Activated CD4-positive, alpha-beta T cell treated with anti-CD3 and anti-CD28 coated beads for 36 hours (primary cell): ENCODE measurements at places on chromosomes 6 and 20. TPM values are rescaled to one million over a fixed set of nuclear protein-coding genes. Genes with fewer than 3 reads are reported as not detected.

GRCh38 chr20:21269772-21270171 lies 33.4 kb upstream of the XRN2 start:
- no peak for DNase-seq

- DNase-seq = no peak
Observed at GRCh38 chr6:16637635-16638034, 123.6 kb downstream of the ATXN1 start.

- no peak for DNase-seq
Observed at GRCh38 chr6:156909212-156910010, 132.2 kb downstream of the ARID1B start.

- no peak for DNase-seq
Observed at GRCh38 chr6:167851370-167851952, 24.8 kb downstream of the AFDN start.

- no peak for DNase-seq
Observed at GRCh38 chr20:38581013-38581412, at the start of gene ADIG. Gene ADIG (plus strand): TSS chr20:38581197. CDS start chr20:38581251, 54 bp downstream.

DNA sequence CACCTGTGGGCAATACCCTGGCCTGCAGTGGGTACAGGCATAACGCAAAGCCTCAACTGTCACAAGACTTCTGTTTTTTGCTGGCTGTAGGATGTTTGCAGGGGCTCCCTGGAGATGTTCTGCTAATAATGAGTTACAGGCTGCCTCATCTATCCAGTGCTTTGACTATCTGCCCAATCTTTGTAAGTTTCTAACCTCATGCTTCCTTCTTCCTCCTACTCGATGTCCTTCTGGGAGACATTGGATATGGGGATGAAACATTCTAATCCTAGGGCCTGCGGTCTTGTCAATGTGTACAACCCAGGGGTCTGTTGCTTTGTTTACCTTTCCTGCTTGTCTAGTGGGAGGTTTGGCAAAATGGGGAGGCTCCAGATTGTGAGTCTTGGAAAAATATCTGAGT lies 136.8 kb upstream of the TCF21 start:
- no peak for DNase-seq

- DNase-seq = peak; percentile 22
Observed at GRCh38 chr6:125357515-125358256, 55.9 kb upstream of the HDDC2 start.

GRCh38 chr20:2955257-2955970 lies 82.1 kb downstream of the PTPRA start:
- DNase-seq = peak; percentile 20

- DNase-seq = no peak
Observed at GRCh38 chr6:87182940-87183339, 27.6 kb downstream of the ZNF292 start.

GRCh38 chr6:170460641-170461040 lies 92.5 kb downstream of the PSMB1 start:
- no peak for DNase-seq

- no peak for DNase-seq
Observed at GRCh38 chr6:159817951-159818739, 18.1 kb downstream of the PNLDC1 start.

- DNase-seq = peak; percentile 44
Observed at GRCh38 chr6:7058250-7058923, 49.4 kb upstream of the RREB1 start.

DNA sequence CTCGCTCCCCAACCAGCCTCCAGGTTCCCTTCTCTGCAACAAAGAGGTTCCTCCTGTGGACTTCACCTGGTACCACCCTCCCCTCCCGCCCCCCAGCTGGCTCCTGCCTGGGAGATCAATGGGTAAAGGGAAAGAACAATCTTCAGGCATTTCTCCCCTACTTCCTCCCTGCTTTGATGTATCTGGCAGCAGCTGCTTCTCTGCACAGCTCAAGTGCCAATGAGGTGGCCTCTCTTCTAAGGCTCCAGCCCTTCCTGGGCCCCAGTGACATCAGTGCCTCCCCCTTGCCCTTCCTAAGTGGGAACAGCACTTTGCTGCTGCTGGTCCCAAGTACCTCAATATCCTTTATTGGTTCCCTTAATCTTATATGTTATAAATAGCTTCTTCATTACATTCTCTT lies 23.5 kb downstream of the MOCS1 start:
- no peak for DNase-seq

DNA sequence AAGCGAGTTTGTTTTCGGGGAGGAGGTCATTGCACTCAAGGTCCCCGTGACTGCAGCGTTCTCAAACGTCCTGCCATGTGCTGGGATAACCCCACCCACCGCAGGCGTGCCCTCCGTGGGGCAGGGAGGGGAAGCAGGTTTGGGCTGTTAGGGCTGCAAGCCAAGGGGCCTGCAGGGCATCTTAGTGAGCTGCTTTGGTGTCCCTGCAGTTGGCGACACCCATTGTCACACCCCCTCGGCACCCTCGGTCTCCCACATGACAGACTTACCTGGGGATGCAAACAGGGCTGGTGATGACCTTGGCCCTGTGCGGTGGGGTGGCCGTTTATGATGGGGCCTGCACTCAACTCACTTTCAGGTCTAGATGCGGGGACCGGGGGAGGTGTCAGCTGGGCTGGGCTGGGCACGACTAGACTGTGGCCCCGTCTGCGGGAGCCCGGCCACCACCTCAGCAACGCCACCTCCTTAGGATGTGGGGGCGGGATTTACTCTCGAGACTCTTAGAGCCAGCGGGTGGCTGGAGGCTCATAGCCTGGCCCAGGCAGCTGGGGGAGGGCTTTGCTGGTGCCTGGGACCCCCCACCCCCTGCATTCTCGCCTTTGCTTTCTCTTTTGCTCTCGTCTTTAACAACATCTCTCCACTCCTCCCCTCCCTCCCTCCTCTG lies 6.5 kb upstream of the GATA5 start:
- no peak for DNase-seq

GRCh38 chr6:22521035-22521434 lies 48.3 kb upstream of the HDGFL1 start:
- DNase-seq = no peak

- no peak for DNase-seq
Observed at GRCh38 chr6:19452495-19452894, 384.7 kb upstream of the ID4 start.

DNA sequence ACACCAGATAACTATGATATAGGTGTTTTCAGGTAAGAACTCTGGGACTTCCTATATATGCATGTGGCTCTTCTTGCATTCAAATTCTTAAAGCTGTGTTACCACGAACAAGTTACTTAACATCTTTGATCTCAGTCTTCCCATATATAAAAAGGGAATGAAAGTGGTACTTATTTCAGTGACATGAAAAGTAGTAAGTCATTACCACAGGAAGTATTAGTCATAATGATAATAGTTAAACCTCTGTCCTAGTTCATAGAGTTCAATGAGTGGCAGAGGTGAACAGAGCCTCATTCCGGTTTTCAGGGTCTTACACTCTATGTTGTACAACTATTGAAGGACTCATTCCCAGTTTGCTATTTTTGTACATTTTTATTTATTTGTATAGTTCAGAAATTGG lies 237.0 kb downstream of the NKAIN2 start:
- no peak for DNase-seq

GRCh38 chr6:169981568-169981967 lies 230.1 kb downstream of the ERMARD start:
- DNase-seq = no peak

DNA sequence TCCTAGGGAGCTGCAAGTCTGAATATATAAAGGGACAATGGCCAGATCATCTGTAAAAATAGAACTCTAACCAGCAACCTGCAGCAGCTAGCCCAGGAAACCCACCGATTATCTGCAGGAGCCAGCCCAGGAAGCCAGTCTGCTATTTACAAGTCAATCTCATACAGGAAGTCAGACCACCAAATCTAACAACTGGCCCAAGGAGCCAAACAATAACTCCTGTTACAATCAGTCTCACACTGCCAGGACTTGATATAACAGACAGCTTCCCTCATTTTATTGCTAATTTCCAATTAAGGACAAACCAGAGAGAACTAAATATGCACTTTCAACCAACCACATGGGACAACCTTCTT lies 14.4 kb upstream of the RIN2 start:
- DNase-seq = no peak

DNA sequence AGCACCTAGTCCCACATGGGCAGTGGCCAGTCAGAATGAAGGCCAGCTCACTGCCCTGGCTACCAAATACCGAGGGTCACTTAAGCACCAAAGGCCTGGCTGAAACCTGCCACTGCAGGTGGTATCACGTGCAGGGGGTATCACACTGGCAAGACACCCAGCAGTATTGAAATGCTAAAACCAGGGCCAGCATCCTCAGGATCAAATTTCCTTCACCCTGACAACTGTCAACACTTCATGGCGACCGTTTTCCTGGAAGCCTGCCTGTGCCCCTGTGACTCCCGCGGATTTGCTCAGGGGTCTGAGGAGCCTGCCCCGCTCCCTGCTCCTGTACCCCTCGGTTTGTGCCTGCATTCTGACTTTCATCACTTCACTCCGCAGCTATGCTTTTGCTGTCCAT lies 151.1 kb downstream of the TTLL2 start:
- no peak for DNase-seq

Gene HRH3
- not detected for total RNA-seq

Gene BPIFB4
- total RNA-seq = not detected

Gene TENT5A
- total RNA-seq = 0.51 TPM

Gene NT5DC1
- 39.4 TPM for total RNA-seq

Gene LAMA4
- total RNA-seq = not detected

Gene PLCB4
- not detected for total RNA-seq

Gene IL17F
- 155 TPM for total RNA-seq

Gene FERMT1
- total RNA-seq = 0.30 TPM

Gene PGM3
- total RNA-seq = 12.6 TPM

Gene FOXQ1
- not detected for total RNA-seq

Gene FAM184A
- total RNA-seq = 13.8 TPM

Gene PI3
- not detected for total RNA-seq

Gene KCNB1
- not detected for total RNA-seq
